ENCODE measurements at places on chromosomes 13 and 19.

DNA sequence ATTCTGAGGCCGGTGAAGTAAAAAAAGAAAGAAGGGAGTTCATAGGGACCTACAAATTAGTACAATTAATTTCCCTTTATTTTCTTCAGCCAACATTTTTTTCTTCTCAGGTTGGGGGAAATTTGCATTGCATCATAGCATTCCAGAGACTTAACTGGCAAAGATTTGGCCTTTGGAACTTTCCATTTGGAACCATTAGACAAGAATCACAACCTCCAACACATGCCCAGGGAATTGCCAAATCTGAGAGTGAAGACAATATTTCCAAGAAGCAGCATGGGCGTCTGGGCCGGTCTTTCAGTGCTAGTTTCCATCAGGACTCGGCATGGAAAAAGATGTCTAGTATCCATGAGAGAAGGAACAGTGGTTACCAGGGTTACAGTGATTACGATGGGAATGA lies 6.4 kb upstream of the ERCC5 start:
- DNase-seq, result no peak

- DNase-seq, result no peak
Observed at GRCh38 chr13:100254002-100254401, 165.1 kb downstream of the PCCA start.

DNA sequence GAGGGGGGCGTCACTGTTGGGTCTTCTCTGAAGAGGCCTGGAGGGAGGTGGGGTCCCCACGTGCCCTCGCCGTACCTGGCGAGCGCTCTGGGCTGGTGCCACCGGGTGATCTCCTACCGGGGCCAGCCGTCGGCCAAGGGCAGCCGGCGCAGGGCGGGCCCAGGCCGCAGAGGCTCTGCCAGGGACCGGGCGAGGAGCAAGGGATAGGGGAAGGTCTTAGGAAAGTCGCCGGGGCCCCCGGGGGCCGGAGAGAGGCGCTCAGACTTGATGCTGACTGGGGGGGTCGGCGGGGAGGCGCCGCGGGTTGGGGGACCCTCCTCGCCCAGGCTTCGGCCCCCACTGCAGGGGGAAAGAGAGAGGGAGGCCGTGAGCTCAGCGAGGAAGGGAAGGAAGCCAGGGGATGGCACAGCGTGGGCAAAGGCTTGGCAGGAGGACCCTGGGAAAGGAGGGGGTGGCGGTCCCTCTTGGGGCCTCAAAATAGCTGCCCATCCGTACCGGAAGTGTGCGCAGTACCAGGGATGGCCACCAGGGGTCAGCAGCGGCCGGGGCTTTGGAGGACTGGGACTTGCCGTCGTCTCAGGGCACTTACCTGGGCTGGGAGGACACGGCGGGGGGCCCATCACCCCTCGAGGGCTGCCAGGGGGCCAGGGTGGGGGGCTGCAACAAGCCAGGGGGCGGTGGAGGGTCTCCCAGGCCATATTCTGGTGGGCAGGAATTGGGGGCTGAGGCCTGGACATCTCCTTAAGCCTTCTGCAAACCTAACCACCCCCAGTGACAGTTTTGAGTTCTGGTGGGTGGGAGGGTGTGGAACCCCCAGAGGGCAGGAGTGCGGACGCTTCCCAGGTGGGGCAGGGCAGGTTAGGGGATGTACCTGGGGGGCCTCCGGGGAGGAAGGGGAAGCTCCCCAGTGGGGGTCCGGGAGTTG lies 7.7 kb upstream of the TMEM161A start:
- DNase-seq, result peak; percentile 92

- DNase-seq, result peak; percentile 59
Observed at GRCh38 chr19:38850976-38851621, 1.3 kb upstream of the HNRNPL start.

- DNase-seq, result peak; percentile 30
Observed at GRCh38 chr13:113930671-113931637, 42.9 kb downstream of the C13orf46 start.

- DNase-seq, result peak; percentile 33
Observed at GRCh38 chr13:46648166-46648607, 95.2 kb downstream of the LRCH1 start.

DNA sequence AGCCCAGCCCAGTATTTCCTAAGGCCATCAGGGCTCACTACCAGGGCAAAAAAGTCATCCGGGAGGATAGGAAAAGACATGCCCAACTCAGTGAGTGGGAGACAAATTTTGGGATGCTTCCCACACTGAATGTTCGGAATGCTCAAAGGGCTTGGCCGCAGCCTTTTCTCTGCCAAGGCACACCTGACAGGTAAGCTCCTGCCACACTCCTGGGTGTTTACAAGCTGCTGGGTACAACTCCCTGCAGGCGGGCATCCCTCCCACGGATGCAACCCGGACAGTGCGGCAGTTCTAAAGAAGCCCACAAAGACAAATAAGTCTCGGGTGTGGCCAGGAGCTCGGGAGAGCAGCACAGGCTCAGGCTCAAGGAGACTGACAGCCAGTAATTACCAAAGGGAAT lies 28.1 kb downstream of the SLC7A1 start:
- DNase-seq, result no peak

- DNase-seq, result no peak
Observed at GRCh38 chr13:104831831-104832230, 1703.6 kb downstream of the EFNB2 start.

Data from activated naive CD4-positive, alpha-beta T cell treated with anti-CD3 and anti-CD28 coated beads for 36 hours (primary cell).